Aorta (tissue), 5 donors: ENCODE measurements at places on chromosomes 6 and 20. TPM values are rescaled to one million over a fixed set of nuclear protein-coding genes. Genes with fewer than 3 reads are reported as not detected.

ZC3H12D gene
- polyA plus RNA-seq: 1.9 TPM

PACSIN1 gene
- 0.10 TPM for polyA plus RNA-seq

DNA sequence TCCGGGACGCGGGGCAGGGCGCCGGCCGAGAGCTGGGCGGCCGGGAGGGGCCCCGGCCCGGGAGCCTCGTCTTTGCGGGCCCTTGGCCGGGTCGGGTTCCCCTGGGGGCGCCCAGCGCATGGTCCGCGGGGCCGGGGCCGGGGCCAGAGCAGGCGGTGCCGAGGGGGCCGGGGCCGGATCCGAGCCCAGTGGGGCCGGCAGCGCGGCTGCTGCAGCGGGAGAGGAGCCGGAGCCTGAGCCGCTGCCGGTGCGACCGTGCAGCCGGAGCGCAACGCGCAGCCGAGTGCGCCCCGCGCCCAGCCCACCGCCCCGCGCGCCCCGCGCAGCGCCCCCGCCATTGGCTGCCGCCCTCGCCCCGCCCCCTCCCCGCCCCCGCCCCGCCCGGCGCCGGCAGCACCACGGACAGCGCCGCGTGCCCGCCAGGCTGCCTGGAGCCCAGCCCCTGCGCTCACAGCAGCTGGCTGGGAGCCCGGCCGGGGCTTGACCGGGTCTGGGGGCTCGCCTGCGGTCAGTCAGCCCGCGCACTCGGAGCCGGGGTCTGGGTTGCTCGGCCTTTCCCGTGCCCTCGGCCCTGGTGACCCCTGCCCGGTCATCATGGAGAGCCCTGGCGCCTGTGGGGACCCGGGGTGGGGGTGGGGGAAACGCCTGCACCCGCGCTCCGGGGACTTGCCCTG, at the start of gene HRH3:
TSS of gene HRH3 (minus strand) at position 287 of the 674 bp plus-strand sequence. CDS start 308 bp downstream, outside the sequence.
- no peak within 1 kb of the TSS for H3K27ac ChIP-seq
- H3K36me3 ChIP-seq: no peaks in the 10 kb centered on the region
- H3K27me3 ChIP-seq: no peaks in the 10 kb centered on the region
- H3K4me3 ChIP-seq: peak within 1 kb of the TSS; percentile 3

DNA sequence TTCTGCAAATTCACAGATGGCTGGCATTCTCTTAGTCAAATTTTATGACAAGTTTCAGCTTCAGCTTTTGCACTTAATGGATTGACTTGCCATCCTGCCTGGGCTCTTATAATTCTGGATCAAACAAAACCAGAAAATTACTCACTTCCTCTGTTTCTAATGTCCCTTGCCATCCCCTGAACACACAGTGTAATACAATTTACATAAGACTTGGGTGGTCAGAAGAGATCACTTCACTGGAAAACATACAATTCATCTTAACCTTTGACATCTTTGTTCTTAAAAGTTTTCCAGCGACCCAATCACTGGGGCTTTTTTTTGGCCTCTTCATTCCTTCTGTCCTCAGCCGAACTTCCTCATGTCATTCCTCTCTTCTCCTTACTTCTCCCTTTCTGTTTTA, 199.0 kb downstream of the ARHGAP18 start:
- H3K4me1 ChIP-seq: no peaks in the 10 kb centered on the region
- H3K27me3 ChIP-seq: no peaks in the 10 kb centered on the region
- DNase-seq: no peak
- no peak overlapping the region for H3K4me3 ChIP-seq
- no peak overlapping the region for H3K27ac ChIP-seq

DNA sequence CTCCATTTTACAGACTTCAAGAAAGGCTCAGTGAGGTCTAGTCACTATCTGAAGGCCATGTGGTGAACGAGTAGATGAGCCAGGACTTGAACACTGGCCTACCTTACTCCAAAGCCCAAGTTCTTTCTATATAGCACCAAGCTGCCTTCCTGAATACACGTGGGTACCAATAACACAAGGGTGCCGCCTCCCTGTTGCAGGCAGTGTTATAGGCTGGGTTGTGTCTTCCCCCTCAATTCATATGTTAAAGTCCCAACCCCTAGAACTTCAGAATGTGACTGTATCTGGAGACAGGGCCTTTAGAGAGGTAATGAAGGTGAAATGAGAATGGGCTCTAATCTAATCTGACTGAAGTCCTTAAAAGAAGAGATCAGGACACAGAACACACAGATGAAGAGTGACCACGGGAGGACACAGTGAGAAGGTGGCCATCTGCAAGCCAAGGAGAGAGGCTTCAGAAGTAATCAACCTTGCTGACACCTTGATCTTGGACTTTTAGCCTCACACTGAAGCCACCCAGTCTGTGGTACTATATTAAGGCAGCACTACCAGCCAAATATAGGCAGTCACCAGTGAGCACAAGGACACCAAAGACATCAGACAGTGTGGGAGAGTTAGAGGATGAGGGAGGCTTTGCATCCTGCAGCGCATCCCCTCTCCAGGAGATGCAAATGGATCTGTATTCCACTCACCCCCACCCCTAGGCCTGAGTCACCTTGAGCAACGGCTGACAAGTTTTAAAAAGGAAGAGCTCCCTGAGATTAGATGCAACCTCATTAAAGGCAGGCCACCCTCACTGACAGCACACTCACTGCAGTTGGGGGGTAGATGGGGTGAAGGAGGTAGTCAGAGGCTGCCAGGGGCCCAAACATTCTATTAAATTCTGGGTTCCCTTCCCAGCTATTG, 40.9 kb upstream of the LYRM2 start:
- H3K27ac ChIP-seq: no peak overlapping the region
- H3K36me3 ChIP-seq: peaks cover 5% of the 10 kb centered on the region
- H3K27me3 ChIP-seq: no peaks in the 10 kb centered on the region

DNA sequence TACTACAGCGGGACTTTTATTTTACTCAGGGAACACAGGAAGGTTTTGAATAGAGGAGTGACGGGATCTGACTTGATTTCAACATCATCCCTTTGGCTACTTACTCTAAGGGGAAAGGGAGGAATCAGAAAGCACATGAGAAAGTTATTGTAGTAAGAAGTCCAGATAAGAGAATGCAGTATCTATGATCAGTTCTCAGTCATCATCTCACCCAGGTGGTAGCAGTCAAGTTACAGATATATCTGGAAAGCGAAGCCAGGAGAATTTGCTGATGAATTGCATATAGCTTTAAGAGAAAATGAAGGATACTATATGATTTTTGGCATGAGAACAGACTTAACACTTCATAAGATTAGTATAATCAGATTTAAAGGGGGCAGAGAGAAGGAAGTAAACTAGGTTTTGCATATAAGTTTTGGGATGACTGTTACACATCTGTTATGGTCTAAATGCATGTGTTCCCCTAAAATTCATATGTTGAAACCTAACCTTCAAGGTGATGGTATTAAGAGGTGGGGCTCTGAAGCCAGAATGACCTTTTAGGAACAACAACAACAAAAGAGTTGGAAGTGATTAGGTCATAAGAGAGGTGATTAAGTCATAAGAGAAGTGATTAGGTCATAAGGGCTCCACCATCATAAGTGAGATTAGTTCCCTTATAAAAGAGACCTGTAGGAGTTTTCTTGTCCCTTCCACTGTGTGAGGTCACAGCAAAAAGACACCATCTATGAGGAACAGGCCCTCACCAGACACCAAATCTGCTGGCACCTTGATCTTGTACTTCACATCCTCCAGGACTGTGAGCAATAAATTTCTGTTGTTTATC, 6.7 kb downstream of the RAD21L1 start:
- H3K4me3 ChIP-seq: no peak overlapping the region
- H3K27ac ChIP-seq: no peak overlapping the region
- H3K27me3 ChIP-seq: no peaks in the 10 kb centered on the region
- no peak for DNase-seq
- H3K4me1 ChIP-seq: no peaks in the 10 kb centered on the region
- no peaks in the 10 kb centered on the region for H3K36me3 ChIP-seq

GRCh38 chr6:46549155-46549554, 57.9 kb upstream of the RCAN2 start:
- no peak overlapping the region for H3K27ac ChIP-seq
- no peak for DNase-seq
- no peak overlapping the region for H3K4me3 ChIP-seq
- H3K27me3 ChIP-seq: no peaks in the 10 kb centered on the region

GRCh38 chr20:57465943-57466342, 59.0 kb downstream of the CTCFL start:
- no peak overlapping the region for H3K27ac ChIP-seq
- no peak overlapping the region for H3K4me3 ChIP-seq
- peak; percentile 14 for DNase-seq
- no peaks in the 10 kb centered on the region for H3K4me1 ChIP-seq
- H3K36me3 ChIP-seq: no peaks in the 10 kb centered on the region
- no peaks in the 10 kb centered on the region for H3K27me3 ChIP-seq
